Activated CD8-positive, alpha-beta T cell treated with anti-CD3 and anti-CD28 coated beads, Interleukin-2, amount 10 ng/mL, durations not matched to agents 7 days and 5 days (primary cell): ENCODE measurements at places on chromosomes 13 and 19. TPM values are rescaled to one million over a fixed set of nuclear protein-coding genes. Genes with fewer than 3 reads are reported as not detected.
A peak's percentile ranks its signal among the peaks of the same experiment; 100 is the strongest.

DNA sequence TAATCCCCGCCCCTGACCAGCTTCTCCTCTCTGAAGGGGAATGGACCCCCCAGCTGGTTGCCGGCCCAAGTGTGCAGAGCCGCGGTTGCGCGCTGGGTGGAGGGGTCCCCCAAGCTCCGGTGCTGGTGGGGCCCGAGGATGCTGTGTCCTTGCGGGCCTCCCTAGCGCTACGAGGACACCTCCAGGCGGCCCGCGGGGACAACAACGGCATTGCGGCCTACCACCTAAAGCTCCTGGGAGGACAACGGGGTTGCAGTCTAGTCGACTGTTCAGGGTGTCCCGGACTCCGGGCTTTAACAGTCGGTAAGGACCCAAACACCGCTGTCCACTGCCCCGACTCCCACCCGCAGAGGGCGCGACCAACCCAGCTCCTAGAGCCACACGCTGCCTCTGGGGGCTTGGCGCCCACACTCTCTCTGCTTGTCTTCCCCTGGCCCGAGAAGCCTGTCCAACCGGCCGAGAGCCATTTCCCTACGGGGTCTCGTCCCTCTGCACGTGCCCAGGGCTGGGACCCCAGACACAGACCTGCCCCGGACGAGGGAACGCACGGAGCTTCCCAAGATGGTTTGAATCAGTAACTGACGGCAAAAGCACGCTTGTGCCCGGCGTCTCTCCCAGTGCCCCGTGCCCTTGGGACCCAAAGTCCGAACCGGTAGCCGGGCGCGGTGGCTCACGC, 927 bp upstream of the SDHAF1 start:
- H3K27me3 ChIP-seq, result no peaks in the 10 kb centered on the region
- H3K27ac ChIP-seq, result no peak overlapping the region
- peaks cover 16% of the 10 kb centered on the region for H3K36me3 ChIP-seq
- no peak for DNase-seq

Gene TMEM272
- total RNA-seq, result 0.23 TPM

- H3K4me3 ChIP-seq, result peak within 1 kb of the TSS; percentile 31
- no peaks in the 10 kb centered on the region for H3K36me3 ChIP-seq
- H3K27ac ChIP-seq, result no peak within 1 kb of the TSS
- peaks cover 11% of the 10 kb centered on the region for H3K27me3 ChIP-seq
- peak; percentile 68 for DNase-seq
- H3K4me1 ChIP-seq, result peaks cover 14% of the 10 kb centered on the region
These were observed at the start of gene IZUMO1 for GRCh38 chr19:48746738-48747575. TSS of gene IZUMO1 (minus strand) at chr19:48746909. CDS start at chr19:48745859, 1,050 bp downstream.

Gene KLK6
- not detected for total RNA-seq

Gene DAND5
- 0.21 TPM for total RNA-seq

DNA sequence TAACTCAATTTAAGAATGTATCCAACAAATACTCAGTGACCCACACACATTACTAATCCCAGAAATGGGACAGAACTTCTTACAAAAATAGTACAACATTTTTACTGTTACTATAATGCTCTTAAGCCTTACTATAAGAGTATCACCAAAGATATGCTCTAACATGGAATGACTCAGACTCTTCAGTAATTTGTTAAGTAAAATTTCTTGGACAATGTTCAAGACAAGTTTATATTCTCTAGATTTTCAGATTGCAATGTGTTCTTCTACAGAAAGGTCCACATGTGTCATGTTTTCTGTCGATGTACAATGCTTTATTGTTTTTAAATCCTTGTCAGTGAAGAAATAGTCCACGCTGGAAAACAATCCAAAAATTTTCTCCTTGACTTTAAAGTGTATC, 66.3 kb upstream of the RFXAP start:
- H3K27ac ChIP-seq, result no peak overlapping the region
- no peaks in the 10 kb centered on the region for H3K36me3 ChIP-seq
- H3K4me3 ChIP-seq, result no peak overlapping the region
- DNase-seq, result no peak
- peaks cover 2% of the 10 kb centered on the region for H3K27me3 ChIP-seq

- H3K36me3 ChIP-seq, result peaks cover 19% of the 10 kb centered on the region
- H3K27ac ChIP-seq, result no peak overlapping the region
- no peak overlapping the region for H3K4me3 ChIP-seq
- H3K27me3 ChIP-seq, result peaks cover 13% of the 10 kb centered on the region
- DNase-seq, result no peak
These were observed 1.1 kb upstream of the APOE start for GRCh38 chr19:44904426-44904994.

DNA sequence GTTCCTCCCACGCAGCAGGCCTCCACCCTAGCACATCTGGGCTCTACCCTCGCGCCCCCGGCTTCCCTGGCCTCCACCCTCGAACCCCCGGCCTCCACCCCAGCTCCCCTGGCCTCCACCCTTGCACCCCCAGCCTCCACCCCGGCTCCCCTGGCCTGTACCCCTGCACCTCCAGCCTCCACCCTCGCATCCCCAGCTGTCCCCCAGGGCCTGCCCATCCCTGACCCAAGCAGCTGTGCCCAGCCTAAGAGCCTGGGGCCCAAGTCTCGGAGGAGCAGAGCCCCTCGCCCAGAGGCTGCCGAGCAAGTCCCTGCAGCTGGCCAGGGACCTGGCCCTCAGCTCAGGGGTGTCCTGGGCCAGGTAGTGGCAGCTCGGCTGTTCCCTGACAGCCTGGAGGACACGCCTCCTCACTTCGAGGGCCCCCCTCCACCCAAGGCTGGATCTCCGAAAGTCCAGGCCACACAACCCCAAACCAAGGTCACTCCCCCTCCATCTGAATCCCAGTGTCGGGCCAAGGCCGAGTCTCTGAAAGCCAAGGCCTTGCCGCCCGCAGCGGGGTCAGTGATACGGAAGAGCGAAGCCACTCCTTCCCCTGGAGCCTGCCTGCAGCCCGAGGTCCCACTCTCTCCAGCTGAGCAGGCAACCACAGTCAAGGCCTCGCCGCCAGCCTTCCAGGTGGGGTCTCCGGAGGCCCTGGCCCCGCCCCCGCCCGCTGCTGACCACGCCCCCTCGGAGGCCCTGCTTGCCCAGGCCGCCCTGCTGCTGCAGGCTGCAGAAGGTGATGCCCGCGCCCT, 7.9 kb upstream of the ARHGAP33 start:
- no peak overlapping the region for H3K4me3 ChIP-seq
- H3K27me3 ChIP-seq, result no peaks in the 10 kb centered on the region
- H3K4me1 ChIP-seq, result peaks cover 2% of the 10 kb centered on the region
- H3K27ac ChIP-seq, result no peak overlapping the region

DNA sequence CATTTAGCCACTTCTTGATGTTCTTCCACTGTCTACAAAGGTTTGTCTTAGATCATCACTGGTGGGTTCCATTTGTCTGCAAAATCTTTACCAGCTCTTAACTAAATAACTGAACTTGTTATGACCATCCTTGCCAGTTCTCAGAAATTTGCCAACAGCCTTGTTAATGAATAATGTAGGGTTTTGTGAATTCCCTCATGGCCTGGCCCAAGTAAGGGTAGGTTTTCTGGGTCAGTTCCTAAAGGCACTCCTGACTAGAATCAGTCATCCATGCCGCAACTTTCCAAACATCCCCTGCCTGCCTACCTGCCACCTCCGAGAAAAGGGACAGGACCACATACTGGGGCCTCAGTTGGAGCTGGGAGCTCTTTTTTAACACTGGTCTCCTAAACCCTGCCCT, 4.0 kb downstream of the COL4A1 start:
- peaks cover 1% of the 10 kb centered on the region for H3K36me3 ChIP-seq
- no peak overlapping the region for H3K27ac ChIP-seq
- no peak overlapping the region for H3K4me3 ChIP-seq
- H3K4me1 ChIP-seq, result peaks cover 5% of the 10 kb centered on the region
- no peak for DNase-seq

DNA sequence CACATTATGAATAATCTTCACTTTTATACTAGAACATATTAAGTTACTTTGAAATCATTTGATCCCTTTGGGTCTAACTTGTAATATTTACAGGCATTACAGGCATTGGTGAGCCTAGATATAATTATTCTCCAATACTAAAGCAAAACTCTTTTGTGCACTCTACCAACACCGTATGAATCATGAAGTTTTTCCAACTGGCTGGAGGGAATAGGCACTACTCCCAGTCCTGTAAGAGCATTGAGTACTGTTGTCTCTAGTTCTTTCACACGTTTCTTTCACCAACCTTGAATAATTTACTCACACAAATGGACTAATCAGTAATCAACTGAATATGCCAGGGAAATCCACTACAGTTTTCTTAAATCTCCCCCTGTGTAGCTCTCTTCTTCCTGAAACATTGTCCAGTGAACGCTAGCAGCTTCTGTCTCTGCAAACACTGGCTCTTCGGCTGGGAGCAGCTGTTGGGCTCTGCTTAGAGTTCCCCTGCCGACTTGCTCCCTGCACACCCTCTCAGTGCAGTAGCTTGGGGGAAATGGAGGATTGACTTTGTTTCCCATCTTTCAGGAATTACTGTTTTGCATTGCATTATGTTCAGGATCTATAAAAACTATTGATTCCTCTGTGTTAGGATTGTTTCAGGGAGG, 476.7 kb downstream of the RFC3 start:
- H3K27me3 ChIP-seq, result no peaks in the 10 kb centered on the region
- no peaks in the 10 kb centered on the region for H3K36me3 ChIP-seq
- no peaks in the 10 kb centered on the region for H3K4me1 ChIP-seq
- H3K4me3 ChIP-seq, result no peak overlapping the region
- no peak overlapping the region for H3K27ac ChIP-seq
- no peak for DNase-seq

- no peaks in the 10 kb centered on the region for H3K27me3 ChIP-seq
- peaks cover 46% of the 10 kb centered on the region for H3K36me3 ChIP-seq
- peak; percentile 56 for DNase-seq
- peak overlapping the region; percentile 89 for H3K4me3 ChIP-seq
- H3K4me1 ChIP-seq, result peaks cover 33% of the 10 kb centered on the region
- peak overlapping the region; percentile 94 for H3K27ac ChIP-seq
These were observed 546 bp upstream of the ZNF546 start for GRCh38 chr19:39996218-39996810.

- no peak for DNase-seq
- H3K27ac ChIP-seq, result no peak overlapping the region
- no peaks in the 10 kb centered on the region for H3K36me3 ChIP-seq
These were observed 36.1 kb downstream of the CRTC1 start for GRCh38 chr19:18719541-18719940.

DNA sequence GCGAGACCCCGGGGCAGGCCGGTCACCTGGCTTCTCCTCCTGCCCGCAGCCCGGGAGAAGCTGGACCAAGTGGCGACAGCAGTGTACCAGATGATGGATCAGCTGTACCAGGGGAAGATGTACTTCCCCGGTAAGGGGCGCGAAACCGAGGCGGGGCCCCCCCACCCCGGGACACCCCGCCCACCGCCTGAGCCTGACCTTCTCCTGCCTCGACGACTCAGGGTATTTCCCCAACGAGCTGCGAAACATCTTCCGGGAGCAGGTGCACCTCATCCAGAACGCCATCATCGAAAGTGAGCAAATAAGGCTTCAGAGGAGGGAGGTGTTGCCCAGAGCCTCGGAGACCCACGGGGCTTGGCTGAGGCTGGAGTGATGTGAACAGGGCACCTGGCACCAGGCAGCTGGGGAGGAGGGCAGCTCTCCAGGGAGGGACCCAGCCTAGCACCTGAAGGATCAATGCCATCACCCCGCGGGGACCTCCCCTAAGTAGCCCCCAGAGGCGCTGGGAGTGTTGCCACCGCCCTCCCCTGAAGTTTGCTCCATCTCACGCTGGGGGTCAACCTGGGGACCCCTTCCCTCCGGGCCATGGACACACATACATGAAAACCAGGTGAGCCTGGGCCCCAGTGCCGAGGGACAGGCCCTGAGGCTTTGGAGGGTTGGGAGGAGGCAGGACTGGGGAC, 629 bp downstream of the IZUMO4 start:
- H3K4me3 ChIP-seq, result peak overlapping the region; percentile 82
- H3K36me3 ChIP-seq, result peaks cover 43% of the 10 kb centered on the region
- peaks cover 23% of the 10 kb centered on the region for H3K4me1 ChIP-seq

GRCh38 chr13:47459512-47459911, 541.6 kb downstream of the SUCLA2 start:
- H3K27ac ChIP-seq, result no peak overlapping the region
- DNase-seq, result no peak
- no peaks in the 10 kb centered on the region for H3K36me3 ChIP-seq
- H3K4me1 ChIP-seq, result no peaks in the 10 kb centered on the region

Gene GRIN3B
- not detected for total RNA-seq

DNA sequence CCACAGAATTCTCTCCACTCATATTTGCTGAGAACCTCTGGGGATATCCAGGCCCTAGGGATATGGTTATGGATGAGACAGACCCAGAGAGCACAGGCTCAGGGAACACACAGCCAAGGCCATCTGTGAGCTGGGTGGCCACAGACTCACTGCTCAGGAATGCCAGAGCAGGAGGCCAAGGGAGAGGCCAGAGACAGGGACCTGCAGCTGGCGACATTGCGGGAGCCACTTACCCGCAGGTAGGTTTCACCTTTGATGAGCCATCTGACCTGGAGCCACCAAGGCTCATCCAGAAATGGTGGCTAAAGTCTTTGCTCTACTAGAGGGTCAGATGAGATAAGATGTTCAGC, 29.4 kb downstream of the CCNE1 start:
- H3K27ac ChIP-seq, result no peak overlapping the region
- DNase-seq, result no peak
- no peaks in the 10 kb centered on the region for H3K36me3 ChIP-seq
- no peak overlapping the region for H3K4me3 ChIP-seq
- H3K4me1 ChIP-seq, result peaks cover 33% of the 10 kb centered on the region

GRCh38 chr19:661427-662196, 1.4 kb downstream of the RNF126 start:
- H3K4me1 ChIP-seq, result peaks cover 46% of the 10 kb centered on the region
- H3K4me3 ChIP-seq, result peak overlapping the region; percentile 98
- no peaks in the 10 kb centered on the region for H3K27me3 ChIP-seq
- DNase-seq, result peak; percentile 83

DNA sequence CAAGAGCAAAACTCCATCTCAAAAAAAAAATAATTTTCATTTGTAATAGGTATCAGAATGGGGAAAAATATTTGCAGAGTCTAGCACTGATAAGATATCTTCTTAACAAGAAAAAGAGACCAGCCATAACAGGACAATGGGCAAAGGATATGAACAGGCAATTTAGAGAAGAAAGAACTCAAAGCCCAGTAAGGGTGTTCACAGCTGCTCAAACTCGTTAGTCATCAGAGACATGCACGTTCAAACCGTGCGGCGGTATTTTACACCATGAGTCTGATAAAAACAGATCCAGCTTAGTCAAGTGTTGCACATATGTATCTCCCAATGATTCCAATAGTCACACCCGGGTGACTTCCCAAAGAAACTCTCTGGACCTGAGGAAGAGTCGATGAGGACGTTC, 13.7 kb upstream of the NCCRP1 start:
- no peak overlapping the region for H3K27ac ChIP-seq
- H3K4me3 ChIP-seq, result no peak overlapping the region
- H3K27me3 ChIP-seq, result no peaks in the 10 kb centered on the region
- no peak for DNase-seq
- H3K4me1 ChIP-seq, result no peaks in the 10 kb centered on the region

DNA sequence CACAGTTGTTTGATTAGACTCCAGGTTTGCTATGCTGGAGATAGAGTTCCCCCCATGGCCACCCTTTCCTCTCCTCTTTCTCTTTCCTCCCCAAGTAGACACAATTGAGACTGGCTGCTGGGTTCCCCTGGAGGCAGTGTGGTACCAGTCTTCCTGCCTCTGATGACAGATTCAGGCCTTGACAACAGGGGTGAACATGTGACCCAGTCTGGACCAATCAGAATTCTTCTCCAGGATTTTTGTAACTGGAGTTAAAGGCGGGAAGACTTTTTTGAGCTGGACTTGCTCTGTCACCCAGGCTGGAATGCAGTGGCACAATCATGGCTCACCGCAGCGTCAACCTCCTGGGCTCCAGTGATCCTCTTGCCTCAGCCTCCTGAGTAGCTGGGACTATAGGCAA, 48.7 kb downstream of the CCNE1 start:
- H3K27ac ChIP-seq, result no peak overlapping the region
- H3K36me3 ChIP-seq, result no peaks in the 10 kb centered on the region
- no peak for DNase-seq
- H3K4me3 ChIP-seq, result no peak overlapping the region
- H3K4me1 ChIP-seq, result peaks cover 2% of the 10 kb centered on the region
- H3K27me3 ChIP-seq, result peaks cover 16% of the 10 kb centered on the region

Gene PLEKHA4
- 4.6 TPM for total RNA-seq

Gene PNMA8B
- 0.05 TPM for total RNA-seq
